Nephron progenitor cell (in vitro differentiated cells): ENCODE measurements at places on chromosomes 1 and 21.

GRCh38 chr1:193919827-193920226, 733.4 kb upstream of the B3GALT2 start:
- DNase-seq, result no peak

- peak; percentile 10 for DNase-seq
Observed at GRCh38 chr1:100440075-100440809, 87.9 kb downstream of the CDC14A start.

DNA sequence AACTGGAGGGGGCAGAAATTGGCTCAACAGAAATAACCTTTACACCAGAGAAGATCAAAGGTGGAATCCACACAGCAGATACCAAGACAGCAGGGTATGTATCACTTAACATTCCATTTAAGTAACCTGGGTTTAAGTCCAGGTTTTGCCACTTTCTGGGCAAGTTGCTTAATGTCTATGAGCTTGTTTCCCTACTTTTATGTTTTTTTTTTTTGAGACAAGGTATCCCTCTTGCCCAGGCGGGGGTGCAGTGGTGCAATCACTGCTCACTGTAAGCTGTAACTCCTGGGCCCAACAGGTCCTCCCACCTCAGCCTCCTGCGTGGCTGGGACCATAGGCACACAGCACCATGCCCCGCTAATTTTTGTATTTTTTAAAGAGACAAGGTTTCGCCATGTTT, 2.2 kb downstream of the RTCA start:
- DNase-seq, result no peak

GRCh38 chr1:219109424-219110018, 64.2 kb upstream of the LYPLAL1 start:
- no peak for DNase-seq

DNA sequence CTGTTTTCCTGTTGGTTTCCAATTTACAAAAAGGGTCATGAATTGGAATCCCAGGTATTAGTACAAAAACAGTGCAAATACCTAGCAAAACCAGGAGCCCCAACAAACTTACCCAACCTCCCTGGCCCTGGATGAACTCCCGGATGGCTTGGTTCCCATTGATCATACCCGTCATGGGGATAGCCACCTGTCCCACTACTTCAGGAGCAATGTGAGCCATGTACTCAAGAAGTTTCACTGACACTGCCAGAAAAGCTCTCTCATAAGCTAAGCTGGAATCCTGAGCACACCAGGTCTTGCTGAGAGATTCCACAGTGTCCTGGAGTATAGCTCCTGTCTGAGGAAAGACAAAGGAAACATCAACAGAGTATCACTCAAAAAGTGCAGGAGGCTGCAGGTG, 5.7 kb downstream of the BCL2L15 start:
- no peak for DNase-seq

DNA sequence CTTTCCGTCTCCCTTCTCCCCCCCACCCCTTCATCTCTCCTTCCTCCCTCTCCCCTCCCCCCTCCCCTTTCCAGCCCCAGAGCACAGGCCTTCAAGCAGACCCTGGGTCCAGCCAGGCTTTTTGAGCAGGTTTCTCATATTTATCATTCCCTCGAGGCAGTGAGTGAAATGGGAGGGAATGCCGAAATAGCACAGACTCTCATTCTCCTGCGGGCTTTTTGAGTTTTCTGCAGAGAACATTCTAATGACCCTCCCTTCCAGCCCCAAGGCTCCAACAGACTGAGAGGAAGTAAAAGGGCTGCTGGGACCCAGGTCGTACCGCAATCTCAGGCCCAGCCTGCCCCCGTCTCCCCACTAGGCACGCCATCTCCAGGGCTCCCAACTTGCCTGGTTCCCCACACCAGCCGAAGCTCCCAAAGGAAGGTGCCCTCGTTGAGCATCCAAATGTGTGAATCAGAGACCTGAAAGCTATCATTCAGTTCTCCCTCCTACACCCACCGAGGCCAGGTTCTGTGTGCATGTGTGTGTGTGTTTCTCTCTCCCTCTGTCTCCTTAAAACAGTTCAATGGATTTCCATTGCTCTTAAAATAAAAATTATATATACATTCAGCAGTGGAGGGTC, 22.3 kb downstream of the ACTA1 start:
- no peak for DNase-seq

GRCh38 chr1:162283657-162284056, 93.0 kb downstream of the SPATA46 start:
- DNase-seq, result no peak

GRCh38 chr1:55559161-55559611, 344.0 kb upstream of the USP24 start:
- DNase-seq, result no peak

DNA sequence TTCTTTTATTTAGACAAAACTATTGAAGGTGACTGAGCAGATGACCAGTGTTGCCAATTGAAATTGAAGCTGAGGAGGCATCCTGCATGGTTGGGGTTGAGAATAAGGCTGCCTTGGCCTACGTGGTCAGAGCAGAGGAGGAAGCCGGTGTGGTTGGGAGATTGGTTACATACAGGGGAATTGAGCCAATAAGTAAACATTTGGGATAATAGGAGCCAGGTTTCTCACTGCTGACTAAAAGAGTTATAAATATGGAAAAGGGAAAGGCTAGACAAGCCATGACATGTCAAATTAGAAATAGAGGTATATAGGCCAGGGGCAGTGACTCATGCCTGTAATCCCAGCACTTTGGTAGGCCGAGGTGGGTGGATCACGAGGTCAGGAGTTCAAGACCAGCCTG, 15.8 kb downstream of the SNX7 start:
- no peak for DNase-seq

DNA sequence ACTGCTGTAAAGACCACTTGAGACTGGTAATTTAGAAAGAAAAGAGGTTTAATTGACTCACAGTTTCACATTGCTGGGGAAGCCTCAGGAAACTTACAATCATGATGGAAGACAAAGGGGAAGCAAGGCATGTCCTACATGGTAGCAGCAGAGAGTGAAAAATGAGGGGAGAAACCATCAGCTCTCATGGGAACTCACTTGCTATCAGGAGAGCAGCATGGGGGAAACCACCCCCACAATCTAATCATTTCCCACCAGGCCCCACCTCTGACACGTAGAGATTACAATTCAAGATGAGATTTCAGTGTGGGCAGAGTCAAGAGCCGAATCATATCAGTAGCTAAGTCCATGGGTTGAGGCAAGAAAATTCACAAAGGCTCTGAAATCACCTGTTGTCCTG, 23.8 kb upstream of the LYPD8 start:
- no peak for DNase-seq

DNA sequence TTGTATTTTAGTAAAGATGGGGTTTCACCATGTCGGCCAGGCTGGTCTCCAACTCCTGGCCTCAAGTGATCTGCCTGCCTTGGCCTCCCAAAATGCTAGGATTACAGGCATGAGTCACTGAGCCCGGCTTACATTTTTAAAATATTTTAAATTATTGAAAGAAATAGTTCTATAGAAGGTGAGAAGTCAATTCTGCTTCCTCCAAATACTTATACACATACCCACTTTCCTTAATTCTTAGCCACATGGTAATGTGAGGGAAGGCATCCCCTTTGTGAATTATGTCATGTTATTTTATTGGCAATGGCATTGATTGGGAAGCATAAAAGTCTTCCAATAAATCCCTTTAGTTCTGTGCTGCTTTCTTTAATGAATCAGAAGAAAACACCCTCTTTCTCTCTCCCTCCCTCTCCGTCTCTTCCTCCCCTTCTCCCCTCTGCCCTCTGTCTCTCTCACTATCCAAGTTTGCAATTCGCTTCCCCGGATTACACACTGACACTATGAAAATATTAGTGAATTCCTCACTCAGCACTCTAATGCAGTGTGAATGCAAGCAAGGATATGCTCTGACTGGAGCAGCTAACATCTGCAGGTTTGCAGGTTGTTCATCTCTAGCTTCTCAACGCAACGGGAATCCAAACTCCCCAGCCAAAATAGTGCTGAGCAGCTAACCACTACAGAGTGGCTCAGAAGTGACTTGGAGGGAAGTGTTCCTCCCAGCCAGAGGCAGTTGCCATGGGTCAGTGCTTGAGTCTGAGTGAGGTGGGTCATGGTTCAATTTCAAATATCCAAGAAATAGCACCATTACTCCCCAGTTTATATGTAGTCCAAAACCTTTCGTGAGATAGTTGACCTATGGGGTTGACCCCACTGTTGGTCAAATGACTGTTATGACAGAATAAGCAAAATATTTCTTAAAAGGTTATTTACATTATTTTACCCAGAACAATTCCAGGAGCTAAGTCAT, 77.8 kb upstream of the CD55 start:
- no peak for DNase-seq

- DNase-seq, result no peak
Observed at GRCh38 chr1:94646786-94647555, 105.4 kb upstream of the F3 start.

- DNase-seq, result no peak
Observed at GRCh38 chr1:87497380-87498203, 168.9 kb downstream of the LMO4 start.

DNA sequence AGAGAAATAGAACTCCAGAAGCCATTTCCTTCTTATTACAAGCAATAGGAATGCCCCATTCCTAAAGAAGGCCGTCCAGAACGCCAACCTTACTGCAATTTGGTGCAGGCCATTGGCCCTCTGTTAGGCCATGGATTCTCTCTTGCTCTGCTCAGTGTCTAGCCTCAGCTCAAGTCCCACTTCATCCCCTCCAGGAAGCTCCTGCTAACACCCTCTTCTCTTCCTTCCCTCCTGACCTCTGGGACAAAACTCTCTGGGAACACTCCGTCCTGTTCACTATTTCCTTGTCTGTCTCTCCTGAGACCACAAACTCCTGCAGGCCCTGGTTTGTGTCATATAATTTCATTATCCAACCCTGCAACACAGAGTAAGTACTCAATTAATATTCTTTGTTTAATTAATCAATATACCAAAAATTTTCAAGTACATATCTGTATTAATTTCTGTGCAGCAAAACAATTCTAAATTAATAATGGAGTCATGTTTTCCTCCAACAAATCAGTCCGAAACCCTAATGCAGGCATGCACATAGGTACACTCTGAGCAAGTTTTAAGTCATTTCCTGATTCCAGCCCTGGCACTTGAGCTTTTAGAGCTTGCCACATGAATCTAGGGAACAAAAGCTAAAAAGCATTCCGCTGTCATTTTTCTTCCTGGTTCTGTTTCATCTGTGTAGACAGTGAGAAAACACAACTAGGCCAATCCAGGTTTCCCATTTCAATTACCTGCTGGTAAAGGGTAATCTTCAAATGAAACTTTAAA, 245.3 kb downstream of the SETD4 start:
- no peak for DNase-seq

DNA sequence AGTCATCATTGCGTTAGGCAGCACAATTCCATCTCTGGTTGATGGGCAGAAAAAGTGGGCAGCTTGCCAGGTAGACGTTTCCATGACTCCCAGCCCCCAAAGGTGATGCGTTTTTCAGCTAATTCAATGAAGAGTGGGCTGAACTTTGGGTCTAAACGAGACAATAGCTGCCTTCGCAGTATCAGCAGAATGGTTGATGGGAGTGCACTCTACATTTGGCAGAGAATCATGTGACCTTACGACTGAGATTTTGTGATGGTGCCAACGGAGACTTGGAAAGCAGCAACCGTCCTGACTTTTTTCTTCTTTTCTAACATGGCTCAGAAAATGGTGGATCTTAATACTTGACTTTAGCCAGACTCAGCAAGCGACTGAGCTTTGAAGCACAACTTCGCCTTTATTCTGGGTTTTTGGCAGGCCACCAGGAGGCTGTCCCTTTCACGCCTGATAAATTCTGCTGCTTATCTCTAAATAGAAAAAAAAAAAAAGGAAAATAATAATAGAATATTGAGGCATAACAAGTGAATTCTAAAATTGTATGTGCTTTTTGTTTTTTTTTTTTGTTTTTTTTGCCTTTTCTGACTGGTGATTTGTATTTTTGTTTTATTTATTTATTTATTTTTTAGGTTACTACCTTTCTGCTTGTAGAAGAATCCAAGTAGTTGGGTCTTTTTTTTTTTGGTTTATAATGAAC, 804.8 kb downstream of the USP25 start:
- no peak for DNase-seq
